Activated naive CD4-positive, alpha-beta T cell treated with anti-CD3 and anti-CD28 coated beads for 36 hours (primary cell): ENCODE measurements at places on chromosomes 3 and 15. TPM values are rescaled to one million over a fixed set of nuclear protein-coding genes. Genes with fewer than 3 reads are reported as not detected.

SLC25A38 gene
- total RNA-seq: 21.0 TPM

CHST13 gene
- total RNA-seq: not detected

NR2E3 gene
- total RNA-seq: not detected

ATP10A gene
- total RNA-seq: 11.9 TPM

EIF4A2 gene
- total RNA-seq: 469 TPM

PLA2G4E gene
- total RNA-seq: not detected

CEMIP gene
- total RNA-seq: not detected

DNA sequence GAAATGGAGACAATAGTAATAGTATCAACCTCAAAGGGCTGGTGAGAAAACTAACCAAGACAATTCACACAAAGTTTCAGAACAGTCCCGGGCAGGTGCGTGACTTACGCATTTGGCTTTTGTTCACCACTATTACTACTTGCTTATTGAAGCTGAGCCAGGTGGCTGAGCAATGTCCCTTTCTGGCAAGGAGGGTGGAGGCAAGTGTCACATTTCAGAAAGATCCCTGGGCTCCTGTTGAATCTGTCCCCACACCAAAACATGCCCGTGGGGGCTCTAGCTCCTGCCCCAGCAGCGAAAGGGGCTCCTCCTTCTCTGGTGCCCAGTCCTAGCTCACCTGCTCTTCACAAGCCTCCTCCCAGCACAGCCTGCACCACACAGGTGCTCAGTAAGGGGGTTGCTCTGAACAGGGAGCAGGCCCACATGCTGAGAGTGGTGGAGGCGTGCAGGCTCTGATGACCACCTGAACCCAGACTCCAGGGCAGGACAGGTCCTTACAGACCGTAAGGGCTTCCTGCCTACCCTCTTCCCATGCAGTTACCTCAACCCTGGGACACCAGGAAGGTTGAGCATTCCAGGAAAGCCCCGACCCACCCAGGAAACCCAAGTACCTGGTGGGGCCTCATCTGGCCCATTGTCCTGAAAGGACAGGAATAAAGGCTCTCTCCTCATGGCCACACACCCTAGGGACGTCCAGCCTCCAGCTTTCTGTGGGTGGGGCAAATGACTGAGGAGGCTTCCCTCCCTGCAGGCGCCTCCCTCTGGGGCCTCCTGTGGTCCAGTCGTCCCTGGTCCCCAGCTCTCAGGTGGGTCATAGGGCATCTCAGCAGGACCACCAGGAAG is 32.6 kb downstream of the SEMA7A start:
- peak overlapping the region; percentile 19 for H3K4me3 ChIP-seq
- peak; percentile 88 for DNase-seq
- H3K4me1 ChIP-seq: peaks cover 84% of the 10 kb centered on the region

GRCh38 chr3:180523040-180523439 is 78.9 kb upstream of the TTC14 start:
- no peak overlapping the region for H3K27ac ChIP-seq
- no peaks in the 10 kb centered on the region for H3K4me1 ChIP-seq
- H3K27me3 ChIP-seq: peaks cover 2% of the 10 kb centered on the region
- no peak for DNase-seq

- no peaks in the 10 kb centered on the region for H3K27me3 ChIP-seq
- H3K4me3 ChIP-seq: no peak overlapping the region
- H3K27ac ChIP-seq: no peak overlapping the region
- H3K36me3 ChIP-seq: no peaks in the 10 kb centered on the region
- DNase-seq: no peak
Measured at GRCh38 chr15:93730724-93731123, 500.6 kb upstream of the MCTP2 start.

DNA sequence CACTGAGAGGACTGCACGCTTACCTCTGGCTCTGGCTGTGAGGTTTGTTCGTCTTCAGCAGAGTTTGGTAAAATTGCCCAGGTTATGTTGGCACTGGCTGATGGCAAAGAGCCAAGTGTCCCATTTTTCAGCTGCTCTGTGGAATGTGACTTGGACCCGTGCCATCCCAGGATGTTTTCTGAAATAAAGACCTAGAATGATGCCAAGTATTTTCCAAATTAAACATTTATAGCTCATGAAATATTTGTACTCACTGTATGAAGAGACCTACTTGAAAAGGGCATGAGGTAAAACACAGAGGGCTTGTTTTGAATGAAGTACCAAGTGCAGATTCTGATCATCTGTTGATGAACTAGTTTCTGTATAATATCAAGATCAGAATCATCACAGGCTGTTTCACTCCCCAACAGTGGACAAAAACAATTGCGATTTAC is 200.5 kb downstream of the STT3B start:
- peaks cover 5% of the 10 kb centered on the region for H3K27me3 ChIP-seq
- no peak overlapping the region for H3K4me3 ChIP-seq
- H3K27ac ChIP-seq: no peak overlapping the region

GRCh38 chr15:60905587-60905986 is 323.5 kb downstream of the RORA start:
- H3K4me1 ChIP-seq: peaks cover 38% of the 10 kb centered on the region
- H3K4me3 ChIP-seq: no peak overlapping the region
- peaks cover 4% of the 10 kb centered on the region for H3K27me3 ChIP-seq
- H3K36me3 ChIP-seq: no peaks in the 10 kb centered on the region
- no peak overlapping the region for H3K27ac ChIP-seq

- H3K4me1 ChIP-seq: no peaks in the 10 kb centered on the region
- H3K4me3 ChIP-seq: no peak overlapping the region
- no peaks in the 10 kb centered on the region for H3K36me3 ChIP-seq
- no peak for DNase-seq
- H3K27ac ChIP-seq: no peak overlapping the region
Measured at GRCh38 chr15:87489902-87490665, 766.5 kb downstream of the NTRK3 start.

- H3K4me1 ChIP-seq: peaks cover 9% of the 10 kb centered on the region
- H3K27ac ChIP-seq: no peak overlapping the region
- DNase-seq: no peak
- peaks cover 10% of the 10 kb centered on the region for H3K27me3 ChIP-seq
- no peaks in the 10 kb centered on the region for H3K36me3 ChIP-seq
Measured at GRCh38 chr15:68524753-68525584, 53.8 kb upstream of the CORO2B start.

DNA sequence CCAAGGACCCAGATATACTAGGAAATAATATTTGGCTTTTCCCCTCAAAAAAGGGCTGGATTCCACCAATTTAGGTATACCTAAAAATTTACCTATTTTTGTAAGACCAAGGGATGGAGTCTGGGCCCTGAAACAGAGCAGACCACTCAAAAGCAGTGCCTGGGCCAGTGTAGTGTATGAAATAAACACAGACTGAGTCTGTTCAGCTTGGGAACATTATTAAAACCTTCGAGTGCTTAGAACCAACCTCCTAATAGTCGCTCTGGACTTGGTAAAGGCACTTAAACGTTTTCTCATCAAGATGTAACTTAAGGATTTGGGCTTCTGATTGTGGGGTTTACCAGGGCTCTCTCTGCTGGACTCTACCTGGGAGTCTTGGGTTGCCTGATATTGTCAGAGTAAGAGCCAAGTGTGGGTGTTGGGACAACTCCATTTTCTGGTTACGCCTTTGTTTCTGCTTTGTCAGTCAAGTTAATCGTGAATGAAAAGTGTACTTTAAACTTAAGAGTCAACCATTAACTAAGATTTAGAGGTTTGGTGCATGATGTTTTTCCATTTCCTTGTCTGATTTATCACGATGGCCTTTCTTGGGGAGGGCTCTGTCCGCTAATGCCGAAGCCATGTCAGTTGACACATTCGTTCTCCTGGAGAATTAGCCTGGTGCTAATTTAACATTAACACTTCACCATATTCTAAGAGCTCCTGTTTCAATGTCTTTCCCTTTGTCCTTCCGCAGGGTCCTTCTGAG is 221.0 kb upstream of the TPM1 start:
- H3K4me3 ChIP-seq: no peak overlapping the region
- H3K27me3 ChIP-seq: peaks cover 2% of the 10 kb centered on the region
- H3K4me1 ChIP-seq: no peaks in the 10 kb centered on the region
- no peaks in the 10 kb centered on the region for H3K36me3 ChIP-seq
- no peak overlapping the region for H3K27ac ChIP-seq
- DNase-seq: no peak

DNA sequence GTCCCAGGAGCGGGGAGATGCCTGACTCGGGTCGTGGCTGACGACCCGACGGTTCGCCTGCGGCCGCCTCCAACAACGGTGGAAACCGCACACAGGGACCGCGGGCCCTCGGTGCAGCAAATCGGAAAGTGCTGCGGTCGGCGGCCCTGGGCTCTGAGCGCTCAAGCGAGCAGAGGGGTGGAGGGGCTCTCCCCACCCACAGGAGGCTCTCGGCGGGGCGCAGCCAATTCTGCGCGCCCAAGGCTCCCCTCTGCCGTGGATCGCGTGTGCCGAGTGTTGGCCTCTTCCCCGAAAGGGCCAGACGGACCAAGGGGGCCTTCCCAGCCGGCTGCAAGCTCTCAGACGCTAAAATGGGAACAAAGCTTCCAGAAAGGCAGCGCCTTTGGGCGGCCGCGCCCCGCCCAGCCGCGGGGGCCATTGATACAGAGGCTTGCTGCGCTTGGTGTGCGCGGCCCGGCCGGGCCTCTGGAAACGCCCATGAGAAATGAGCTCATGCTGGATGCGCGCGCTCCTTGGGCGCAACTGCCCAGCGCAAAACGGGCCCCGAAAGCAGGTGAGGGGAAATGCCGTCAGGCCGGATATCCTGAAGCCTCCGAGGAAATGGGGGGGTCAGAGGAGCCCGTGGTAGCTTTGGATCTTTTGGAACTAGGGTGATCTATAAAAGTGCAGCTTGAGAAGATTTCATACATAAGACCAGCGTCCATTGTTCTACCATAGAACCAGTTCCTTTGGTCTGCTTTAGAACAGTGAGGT is 1.2 kb upstream of the GSK3B start:
- H3K36me3 ChIP-seq: peaks cover 15% of the 10 kb centered on the region
- no peak overlapping the region for H3K4me3 ChIP-seq
- no peak overlapping the region for H3K27ac ChIP-seq
- DNase-seq: peak; percentile 92
- no peaks in the 10 kb centered on the region for H3K27me3 ChIP-seq

DNA sequence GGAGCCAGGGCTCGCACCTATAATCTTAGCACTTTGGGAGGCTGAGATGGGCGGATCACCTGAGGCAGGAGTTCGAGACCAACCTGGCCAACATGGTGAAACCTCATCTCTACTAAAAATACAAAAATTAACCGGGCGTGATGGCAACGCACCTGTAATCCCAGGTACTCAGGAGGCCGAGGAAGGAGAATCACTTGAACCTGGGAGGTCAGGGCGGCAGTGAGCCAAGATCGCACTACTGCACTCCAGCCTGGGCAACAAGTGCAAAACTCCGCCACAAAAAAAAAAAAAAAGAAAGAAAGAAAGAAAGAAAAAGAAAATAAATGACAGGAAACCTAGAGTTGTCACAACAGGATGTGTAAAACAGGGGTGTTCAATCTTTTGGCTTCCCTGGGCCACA is 3.0 kb upstream of the NMB start:
- H3K4me3 ChIP-seq: no peak overlapping the region
- DNase-seq: no peak
- no peaks in the 10 kb centered on the region for H3K27me3 ChIP-seq

- H3K36me3 ChIP-seq: no peaks in the 10 kb centered on the region
- no peak overlapping the region for H3K27ac ChIP-seq
- no peak overlapping the region for H3K4me3 ChIP-seq
- H3K4me1 ChIP-seq: no peaks in the 10 kb centered on the region
Measured at GRCh38 chr3:55200906-55201305, 273.0 kb upstream of the LRTM1 start.

GRCh38 chr15:32851572-32851971 is 133.8 kb downstream of the GREM1 start:
- no peaks in the 10 kb centered on the region for H3K36me3 ChIP-seq
- H3K4me1 ChIP-seq: no peaks in the 10 kb centered on the region
- H3K27me3 ChIP-seq: peaks cover 2% of the 10 kb centered on the region
